Endodermal cell (in vitro differentiated cells): ENCODE measurements at places on chromosomes 3 and 15. TPM values are rescaled to one million over a fixed set of nuclear protein-coding genes. Genes with fewer than 3 reads are reported as not detected.

The MYD88 gene
- total RNA-seq: 18.8 and 19.7 TPM in 2 replicates

The FILIP1L gene
- 1.7 to 2.5 TPM (median 2.1 TPM) in 3 replicates for total RNA-seq

The CCK gene
- 0.59 and 0.64 TPM in 2 replicates for total RNA-seq

The TRIM42 gene
- total RNA-seq: not detected in 3 replicates

The TRH gene
- 0.22 to 0.68 TPM in 2 of 3 replicates, not detected in the other for total RNA-seq

The STX19 gene
- total RNA-seq: not detected in 3 replicates

The LRRIQ4 gene
- 0.11 TPM in 1 of 2 replicates, not detected in the other for total RNA-seq

The CTXN2 gene
- total RNA-seq: 0.07 TPM in 1 of 2 replicates, not detected in the other

The TRPM1 gene
- total RNA-seq: not detected in 3 replicates

The ALDH1A2 gene
- total RNA-seq: 0.53 TPM in 1 of 3 replicates, not detected in the others

The C3orf85 gene
- total RNA-seq: not detected in 2 replicates

The SERPINI2 gene
- total RNA-seq: not detected in 3 replicates

The CCDC9B gene
- 0.15 to 0.33 TPM (median 0.23 TPM) in 3 replicates for total RNA-seq

The CCDC13 gene
- 0.35 to 1.1 TPM (median 0.40 TPM) in 3 replicates for total RNA-seq

The NR1I2 gene
- 0.12 to 0.32 TPM (median 0.20 TPM) in 3 replicates for total RNA-seq

The TIMP4 gene
- 0.46 TPM in 1 of 3 replicates, not detected in the others for total RNA-seq

The RHCG gene
- 0.26 TPM in 1 of 3 replicates, not detected in the others for total RNA-seq

- H3K36me3 ChIP-seq: no peaks in the 10 kb centered on the region
- no peak overlapping the region for H3K27ac ChIP-seq
- H3K27me3 ChIP-seq: peaks cover 71% of the 10 kb centered on the region
- DNase-seq: peak; percentile 68
- H3K4me1 ChIP-seq: peaks cover 6% of the 10 kb centered on the region
These were observed 16.0 kb upstream of the ADIPOQ start for GRCh38 chr3:186826410-186826975.

- no peak for DNase-seq
- no peak overlapping the region for H3K4me3 ChIP-seq
- H3K27ac ChIP-seq: no peak overlapping the region
- H3K4me1 ChIP-seq: no peaks in the 10 kb centered on the region
- H3K27me3 ChIP-seq: no peaks in the 10 kb centered on the region
These were observed 76.7 kb upstream of the FAM3D start for GRCh38 chr3:58743296-58743695.

GRCh38 chr3:184361932-184362667 lies 590 bp downstream of the POLR2H start:
- DNase-seq: peak; percentile 88
- no peaks in the 10 kb centered on the region for H3K4me1 ChIP-seq
- H3K4me3 ChIP-seq: peak overlapping the region; percentile 97
- peak overlapping the region; percentile 100 for H3K27ac ChIP-seq
- peaks cover 41% of the 10 kb centered on the region for H3K36me3 ChIP-seq
- H3K27me3 ChIP-seq: no peaks in the 10 kb centered on the region

DNA sequence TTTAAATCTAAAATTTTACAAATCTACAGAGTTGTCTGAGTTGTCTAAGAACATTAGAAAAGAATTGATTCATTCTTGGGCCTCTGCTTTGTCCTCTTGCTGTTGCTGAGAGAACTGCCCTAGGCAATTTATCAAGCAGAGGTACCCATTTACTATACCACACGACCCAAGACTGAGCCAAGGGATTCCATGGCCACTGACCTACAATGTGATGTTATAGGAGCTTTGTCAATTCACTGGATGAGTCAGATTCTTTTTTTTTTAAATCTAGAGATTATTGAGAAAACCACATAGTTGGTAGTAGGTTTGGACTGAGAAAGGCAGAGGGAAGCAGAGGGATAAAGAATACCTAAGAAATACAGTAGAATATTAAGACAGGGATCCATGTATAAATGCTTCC lies 55.3 kb downstream of the TRAT1 start:
- H3K27me3 ChIP-seq: no peaks in the 10 kb centered on the region
- H3K36me3 ChIP-seq: no peaks in the 10 kb centered on the region
- H3K4me1 ChIP-seq: no peaks in the 10 kb centered on the region
- no peak overlapping the region for H3K4me3 ChIP-seq
- no peak overlapping the region for H3K27ac ChIP-seq

DNA sequence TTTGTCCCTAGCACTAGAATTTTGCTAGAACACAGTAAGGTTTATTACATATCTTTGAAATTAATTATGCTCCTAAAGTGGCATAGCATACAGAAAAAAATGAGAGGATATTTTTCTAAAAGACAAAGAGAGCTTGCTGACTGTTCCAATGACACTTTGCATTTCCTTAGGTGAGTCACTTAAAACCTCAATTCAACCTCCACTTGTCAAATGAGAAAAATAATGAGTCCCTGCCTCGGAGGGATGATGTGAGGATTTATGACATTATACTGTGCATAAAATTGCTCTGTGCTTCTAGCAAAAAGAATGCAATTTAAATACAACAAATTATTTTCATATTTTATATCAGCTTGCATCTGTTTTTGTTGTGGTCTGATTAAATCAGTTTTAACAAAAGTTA lies 1417.0 kb upstream of the ALCAM start:
- no peak overlapping the region for H3K4me3 ChIP-seq
- H3K27me3 ChIP-seq: no peaks in the 10 kb centered on the region
- no peak overlapping the region for H3K27ac ChIP-seq
- no peak for DNase-seq
- H3K36me3 ChIP-seq: no peaks in the 10 kb centered on the region

GRCh38 chr3:53833700-53834099 lies 12.5 kb downstream of the CHDH start:
- DNase-seq: peak; percentile 31
- no peaks in the 10 kb centered on the region for H3K36me3 ChIP-seq
- H3K27me3 ChIP-seq: no peaks in the 10 kb centered on the region

DNA sequence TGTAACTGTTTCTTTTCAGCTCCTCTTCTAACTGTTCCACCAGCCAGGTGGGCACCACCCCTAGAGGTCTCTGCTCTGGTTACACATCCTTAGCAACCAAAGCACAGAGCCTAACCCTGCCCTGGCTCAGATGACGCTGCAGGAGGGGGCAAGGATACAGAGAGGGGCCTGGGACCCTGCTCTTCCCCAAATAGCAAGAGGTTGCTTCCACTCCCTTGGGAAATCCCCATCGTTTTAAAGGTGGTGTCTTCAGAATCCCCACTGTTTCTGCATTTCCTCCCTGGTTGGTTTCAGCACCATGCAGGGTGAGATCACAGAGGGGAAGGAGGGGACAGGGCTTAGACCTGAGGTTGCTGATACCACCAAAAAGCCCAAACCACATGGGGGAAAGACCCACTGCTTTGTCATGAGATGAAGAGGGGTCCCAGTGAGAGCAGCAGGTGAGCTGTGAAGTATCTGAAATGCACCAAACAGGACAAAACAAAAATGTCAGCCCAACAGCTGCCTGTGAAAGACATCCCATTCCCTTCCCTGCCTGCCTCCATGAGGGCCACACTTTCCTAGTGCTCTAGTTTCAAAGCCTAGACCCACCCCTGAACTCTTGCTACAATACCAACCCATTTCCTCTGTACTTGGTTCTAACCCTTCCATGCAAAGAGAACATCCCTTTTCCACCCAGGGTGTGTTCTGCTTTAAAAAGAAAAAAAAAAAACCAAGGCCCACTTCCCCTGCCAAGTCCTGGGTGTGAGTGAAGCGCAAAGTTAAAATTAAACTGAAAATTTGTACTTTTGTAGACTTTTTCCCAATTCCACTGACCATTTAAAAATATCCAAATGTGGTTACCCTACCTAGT lies 29.0 kb downstream of the ANP32A start:
- H3K27me3 ChIP-seq: no peaks in the 10 kb centered on the region
- DNase-seq: peak; percentile 82
- no peak overlapping the region for H3K27ac ChIP-seq

DNA sequence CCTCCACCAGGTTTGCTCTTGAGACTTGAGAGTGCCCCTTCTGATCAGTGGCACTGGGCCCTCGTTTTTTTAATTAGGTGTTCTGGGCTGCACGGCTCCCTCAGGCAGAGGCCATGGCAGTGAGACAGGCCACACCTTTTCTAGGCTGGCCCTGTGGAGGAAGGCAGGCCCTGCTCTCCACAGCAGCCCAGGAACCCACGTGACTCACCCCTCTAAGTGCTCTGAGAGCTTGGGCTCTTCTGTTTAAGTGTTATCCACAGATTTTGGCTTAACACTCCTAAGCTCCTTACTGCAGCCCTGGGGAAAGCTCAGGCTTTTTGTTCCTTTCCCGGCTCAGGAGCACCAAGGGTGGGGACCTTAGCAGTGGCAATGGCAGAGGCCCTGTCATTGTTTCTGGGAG lies 463.2 kb upstream of the GBE1 start:
- H3K4me1 ChIP-seq: no peaks in the 10 kb centered on the region
- no peaks in the 10 kb centered on the region for H3K36me3 ChIP-seq
- H3K4me3 ChIP-seq: no peak overlapping the region
- H3K27me3 ChIP-seq: no peaks in the 10 kb centered on the region
- H3K27ac ChIP-seq: no peak overlapping the region
- DNase-seq: no peak

GRCh38 chr3:87949189-87949878 lies 109.5 kb downstream of the CGGBP1 start:
- H3K27me3 ChIP-seq: no peaks in the 10 kb centered on the region
- H3K36me3 ChIP-seq: no peaks in the 10 kb centered on the region
- no peaks in the 10 kb centered on the region for H3K4me1 ChIP-seq
- no peak overlapping the region for H3K4me3 ChIP-seq
- DNase-seq: no peak

DNA sequence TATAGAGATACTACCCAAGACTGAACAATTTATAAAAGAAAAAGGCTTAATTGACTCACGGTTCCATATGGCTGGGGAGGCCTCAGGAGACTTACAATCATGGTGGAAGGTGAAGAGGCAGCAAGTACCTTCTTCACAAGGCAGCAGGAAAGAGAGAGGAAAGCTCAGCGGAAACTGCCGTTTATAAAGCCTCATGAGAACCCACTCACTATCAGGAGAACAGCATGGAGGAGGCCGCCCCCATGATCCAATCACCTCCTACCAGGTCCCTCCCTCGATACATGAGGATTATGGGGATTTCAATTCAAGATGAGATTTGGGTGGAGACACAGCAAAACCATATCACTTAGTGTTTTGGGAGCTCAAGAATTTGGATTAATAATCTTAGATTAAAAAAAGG lies 240.2 kb downstream of the UACA start:
- no peak overlapping the region for H3K27ac ChIP-seq
- H3K36me3 ChIP-seq: no peaks in the 10 kb centered on the region
- no peaks in the 10 kb centered on the region for H3K4me1 ChIP-seq
- H3K27me3 ChIP-seq: no peaks in the 10 kb centered on the region

GRCh38 chr3:10417847-10418246 lies 87.5 kb downstream of the ATP2B2 start:
- H3K27ac ChIP-seq: no peak overlapping the region
- no peaks in the 10 kb centered on the region for H3K4me1 ChIP-seq
- H3K36me3 ChIP-seq: no peaks in the 10 kb centered on the region
- H3K27me3 ChIP-seq: no peaks in the 10 kb centered on the region

DNA sequence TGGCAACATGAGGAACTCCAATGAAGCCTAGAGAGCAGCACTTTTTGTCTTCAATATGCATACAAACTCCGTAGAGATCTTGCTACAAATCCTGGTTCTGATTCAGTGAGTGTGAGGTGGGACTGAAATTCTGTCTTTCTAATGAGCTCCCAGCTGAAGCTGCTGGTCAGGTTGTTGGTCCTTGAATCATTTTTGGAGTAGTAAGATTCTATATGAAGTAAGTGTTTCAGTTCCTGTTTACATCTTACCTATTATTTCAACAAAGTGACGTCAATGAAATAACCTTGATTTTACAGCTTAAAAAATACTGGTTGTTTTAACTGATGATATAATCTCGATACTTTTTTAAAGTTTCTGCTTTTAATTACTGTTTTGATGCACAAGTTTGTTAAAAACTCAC lies 33.9 kb downstream of the SHQ1 start:
- no peaks in the 10 kb centered on the region for H3K27me3 ChIP-seq
- H3K4me1 ChIP-seq: no peaks in the 10 kb centered on the region
- DNase-seq: no peak
- H3K36me3 ChIP-seq: peaks cover 6% of the 10 kb centered on the region

- peaks cover 39% of the 10 kb centered on the region for H3K36me3 ChIP-seq
- no peak overlapping the region for H3K4me3 ChIP-seq
- H3K27me3 ChIP-seq: no peaks in the 10 kb centered on the region
- H3K4me1 ChIP-seq: no peaks in the 10 kb centered on the region
These were observed 32.9 kb downstream of the MTHFS start for GRCh38 chr15:79863886-79864285.

- peaks cover 2% of the 10 kb centered on the region for H3K4me1 ChIP-seq
- no peak overlapping the region for H3K4me3 ChIP-seq
- H3K27ac ChIP-seq: peak overlapping the region; percentile 44
- H3K27me3 ChIP-seq: no peaks in the 10 kb centered on the region
- no peaks in the 10 kb centered on the region for H3K36me3 ChIP-seq
- no peak for DNase-seq
These were observed 58.2 kb upstream of the RAD18 start for GRCh38 chr3:9021271-9022009.

GRCh38 chr3:1348547-1348946 lies 255.7 kb downstream of the CNTN6 start:
- H3K4me3 ChIP-seq: no peak overlapping the region
- no peak overlapping the region for H3K27ac ChIP-seq
- H3K36me3 ChIP-seq: no peaks in the 10 kb centered on the region
- no peak for DNase-seq

DNA sequence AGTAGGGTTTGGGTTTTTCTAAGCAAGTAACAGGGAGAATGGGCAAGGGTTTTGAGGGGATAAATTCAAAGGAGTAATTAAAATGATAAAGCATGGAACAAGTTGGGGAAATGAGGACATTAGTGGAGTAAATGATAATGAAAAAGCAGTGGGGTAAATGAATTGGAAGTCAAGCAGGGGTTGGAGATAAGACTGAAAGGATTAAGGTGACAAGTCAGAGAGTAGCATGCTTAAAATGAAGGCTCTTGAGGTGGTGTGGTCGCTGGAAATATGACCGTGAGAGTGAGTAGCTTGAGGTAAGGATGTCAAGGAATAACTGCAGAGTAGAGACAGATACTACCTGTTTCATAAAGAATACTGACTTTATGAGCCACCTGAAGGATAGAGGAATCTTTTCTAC lies 408.5 kb downstream of the TBC1D5 start:
- no peaks in the 10 kb centered on the region for H3K27me3 ChIP-seq
- H3K27ac ChIP-seq: no peak overlapping the region
- H3K4me3 ChIP-seq: no peak overlapping the region
- H3K4me1 ChIP-seq: no peaks in the 10 kb centered on the region
- DNase-seq: no peak

DNA sequence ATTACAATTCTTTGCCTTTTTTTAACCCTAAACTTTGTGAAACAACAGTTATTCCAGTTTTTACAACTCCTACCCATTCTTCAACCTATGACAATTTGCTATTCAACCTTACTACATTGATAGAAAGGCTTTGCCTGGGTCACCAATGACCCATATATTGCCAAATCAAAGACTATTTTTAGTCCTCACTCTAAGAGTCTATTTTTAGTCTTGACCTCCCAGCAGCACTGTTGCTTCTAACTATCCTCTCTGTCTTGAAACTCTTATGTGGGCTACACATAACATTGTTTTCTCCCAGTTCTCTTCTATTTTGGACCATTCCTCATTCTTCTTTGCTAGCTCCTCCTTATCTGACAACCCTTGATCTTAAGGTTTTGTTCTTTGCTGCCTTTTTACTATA lies 71.4 kb downstream of the C3orf80 start:
- no peak overlapping the region for H3K27ac ChIP-seq
- no peaks in the 10 kb centered on the region for H3K4me1 ChIP-seq
- H3K36me3 ChIP-seq: no peaks in the 10 kb centered on the region
- DNase-seq: no peak
